ENCODE measurements at places on chromosomes 4 and X.

DNA sequence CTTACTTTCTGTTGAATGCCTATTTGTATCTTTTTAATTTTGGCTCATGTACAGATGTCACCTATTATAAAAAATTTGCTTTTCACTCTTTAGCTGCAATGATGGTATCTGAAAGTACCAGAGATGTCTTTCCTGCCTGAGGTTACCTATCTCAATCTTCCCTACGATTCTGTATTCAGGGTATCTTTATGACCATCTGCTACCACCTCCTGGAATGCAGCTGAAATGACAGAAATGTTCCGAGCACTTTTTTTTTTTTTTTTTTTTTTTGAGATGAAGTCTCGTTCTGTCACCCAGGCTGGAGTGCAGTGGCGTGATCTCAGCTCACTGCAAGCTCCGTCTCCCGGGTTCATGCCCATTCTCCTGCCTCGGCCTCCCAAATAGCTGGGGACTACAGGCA is 136.4 kb downstream of the REPS2 start:
- no peak for DNase-seq

DNA sequence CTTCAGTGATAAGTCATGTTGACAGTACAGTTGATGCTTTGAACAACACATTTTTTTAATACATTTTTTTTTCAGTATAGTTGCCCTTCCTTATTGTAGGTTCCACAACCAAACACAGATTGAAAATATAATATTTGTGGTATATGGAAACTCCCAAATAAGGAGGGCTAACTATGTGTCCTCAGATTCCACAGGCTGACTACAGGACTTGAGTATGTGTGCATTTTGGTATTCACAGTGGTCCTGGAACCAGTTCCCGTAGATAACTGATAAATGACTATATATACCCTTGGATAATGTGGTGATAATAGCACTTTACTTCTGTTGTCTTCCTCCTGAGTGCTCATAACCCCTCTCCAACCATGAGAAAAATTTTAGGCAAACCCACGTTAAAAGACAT is 111.6 kb upstream of the NUDT6 start:
- no peak for DNase-seq

DNA sequence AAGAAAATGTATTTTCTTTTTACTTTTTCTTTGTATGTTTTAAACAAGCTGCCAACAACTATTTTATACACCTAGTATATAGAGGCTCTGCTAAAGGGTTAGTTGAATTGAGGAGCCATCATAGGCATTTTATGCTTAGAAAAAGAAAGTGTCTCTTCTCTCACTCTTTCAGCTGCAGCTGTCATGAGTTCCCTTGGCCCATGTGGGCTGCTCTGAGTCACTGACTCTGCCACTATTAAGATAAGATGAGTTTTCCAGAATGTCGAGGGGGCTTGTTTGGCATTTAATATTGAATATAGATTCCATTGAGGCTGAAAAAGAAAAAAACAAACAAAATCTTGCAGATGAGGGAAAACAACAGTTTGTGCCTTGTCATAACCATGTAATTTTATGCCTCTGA is 126.0 kb upstream of the PAQR3 start:
- no peak for DNase-seq

GRCh38 chr4:107017443-107018343 is 18.4 kb downstream of the DKK2 start:
- DNase-seq, result no peak

DNA sequence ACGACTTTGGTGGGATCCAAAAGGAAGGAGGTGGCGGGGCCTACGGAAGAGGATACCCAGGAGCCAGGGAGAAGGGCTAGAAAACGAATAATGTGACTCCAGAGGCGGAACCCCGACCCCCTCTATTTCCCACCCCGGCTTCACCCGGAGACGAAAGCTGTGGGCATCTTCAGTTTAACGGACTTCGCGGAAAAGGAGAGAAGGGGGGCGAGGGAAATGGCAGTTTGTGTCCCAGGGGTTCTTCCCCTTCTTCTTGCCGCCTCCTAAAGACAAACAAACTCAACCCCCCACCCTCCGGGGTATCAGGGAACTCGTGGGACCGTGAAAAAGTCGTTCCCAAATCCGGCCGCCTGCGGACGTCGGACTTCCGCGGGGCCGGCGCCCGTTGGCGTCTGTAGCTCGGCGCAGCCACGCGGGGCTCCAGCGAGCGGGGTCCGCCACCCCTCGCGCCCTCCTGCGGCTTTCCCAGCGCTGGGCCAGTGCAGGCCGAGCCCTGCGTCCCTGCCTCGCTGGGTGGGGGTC is 3.6 kb upstream of the LEF1 start:
- no peak for DNase-seq

DNA sequence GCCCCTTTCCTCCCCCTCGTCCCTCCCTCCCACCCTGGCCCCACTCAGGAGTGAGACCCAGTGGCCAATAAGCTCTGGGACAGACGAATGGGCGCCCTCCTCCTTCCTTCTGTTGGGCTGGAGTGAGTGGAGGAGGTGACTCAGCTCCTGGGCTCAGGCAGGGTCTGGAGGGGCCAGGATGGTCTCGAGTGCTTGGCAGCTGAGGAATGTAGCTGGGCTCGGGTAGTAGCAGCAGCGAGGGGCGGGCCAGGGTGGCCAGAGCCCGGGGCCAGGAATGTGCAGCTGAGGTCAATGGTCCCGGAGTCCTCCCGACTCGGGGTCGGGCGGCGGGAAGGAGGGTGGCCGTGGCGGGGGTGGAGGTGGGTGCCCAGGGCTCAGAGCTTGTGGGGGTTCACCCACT is 15.0 kb downstream of the G6PD start:
- no peak for DNase-seq

DNA sequence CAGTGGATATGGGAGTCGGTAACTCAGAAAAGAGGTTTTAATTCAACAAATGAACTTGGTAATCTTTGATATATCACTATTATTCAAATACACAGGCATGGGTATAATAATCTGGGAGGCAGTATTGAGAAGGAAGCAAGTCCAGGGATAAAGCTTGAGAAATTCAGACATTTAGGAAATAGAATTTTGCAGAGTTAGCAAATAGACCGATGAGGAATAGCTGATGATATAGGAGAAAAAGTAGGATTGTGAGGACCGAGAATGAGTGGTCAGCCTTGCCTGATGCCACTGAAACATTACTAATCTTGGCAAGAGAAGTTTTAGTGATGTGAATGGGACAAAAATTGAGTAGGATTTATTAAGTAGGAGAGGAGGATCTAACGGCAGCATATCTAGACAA is 71.9 kb downstream of the TLL1 start:
- no peak for DNase-seq

DNA sequence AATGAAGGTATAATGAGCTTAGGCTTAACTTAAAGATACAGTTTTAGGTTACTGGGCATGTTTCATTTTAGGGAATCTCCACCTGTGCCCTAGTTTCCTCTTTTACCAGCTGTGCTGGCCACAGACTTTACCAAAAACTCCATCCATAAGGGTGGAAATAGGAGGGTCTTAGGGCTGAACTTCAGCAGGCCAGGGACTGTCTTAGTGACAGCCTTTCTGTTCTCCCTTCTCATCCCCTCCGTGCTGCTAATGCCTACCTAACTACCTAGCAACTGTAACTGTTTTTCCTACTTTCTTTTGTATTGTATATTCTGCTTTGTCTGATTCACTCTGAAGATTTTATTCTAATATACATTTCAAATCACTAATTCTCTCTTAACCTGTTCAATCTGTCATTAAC is 1375.3 kb downstream of the PCDH18 start:
- no peak for DNase-seq

- no peak for DNase-seq
Observed at GRCh38 chr4:48025005-48025404, 8.4 kb downstream of the NIPAL1 start.

DNA sequence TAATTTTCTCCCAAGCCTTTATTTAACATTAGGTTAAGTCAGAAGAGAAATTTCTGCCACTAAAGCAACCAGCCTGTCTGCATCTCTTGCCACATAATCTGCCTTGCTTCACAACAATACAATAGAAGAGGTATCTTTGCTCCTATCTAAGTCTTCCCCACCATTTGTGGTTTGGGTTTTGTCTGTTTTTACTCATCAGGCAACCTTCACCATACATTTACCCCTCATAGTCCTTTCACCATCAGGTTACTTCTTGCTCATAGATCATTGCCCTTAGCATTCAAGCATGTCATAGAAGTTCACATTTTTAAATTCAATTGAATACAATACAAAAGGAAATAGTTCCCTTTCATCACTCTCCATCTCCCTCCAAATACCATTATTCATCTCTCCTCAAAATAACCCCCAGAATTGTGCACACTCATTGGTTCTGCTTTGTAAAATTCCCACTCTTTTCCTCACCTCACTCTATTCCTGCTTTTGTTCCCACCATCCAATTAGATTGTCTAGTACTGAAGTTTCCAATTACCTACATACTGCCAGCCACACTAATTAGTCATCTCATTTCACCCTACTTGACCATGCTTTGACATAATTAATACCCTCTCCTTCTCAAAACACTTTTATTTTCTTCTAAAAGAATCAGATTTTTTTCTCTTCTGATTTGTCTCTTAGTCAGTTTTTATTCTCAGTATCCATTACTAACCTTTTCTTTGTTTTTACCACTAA is 1957.0 kb upstream of the AGA start:
- no peak for DNase-seq

- DNase-seq, result no peak
Observed at GRCh38 chr4:20787940-20788665, 87.8 kb downstream of the PACRGL start.

GRCh38 chr4:69833251-69833650 is 26.7 kb downstream of the SULT1E1 start:
- DNase-seq, result no peak

DNA sequence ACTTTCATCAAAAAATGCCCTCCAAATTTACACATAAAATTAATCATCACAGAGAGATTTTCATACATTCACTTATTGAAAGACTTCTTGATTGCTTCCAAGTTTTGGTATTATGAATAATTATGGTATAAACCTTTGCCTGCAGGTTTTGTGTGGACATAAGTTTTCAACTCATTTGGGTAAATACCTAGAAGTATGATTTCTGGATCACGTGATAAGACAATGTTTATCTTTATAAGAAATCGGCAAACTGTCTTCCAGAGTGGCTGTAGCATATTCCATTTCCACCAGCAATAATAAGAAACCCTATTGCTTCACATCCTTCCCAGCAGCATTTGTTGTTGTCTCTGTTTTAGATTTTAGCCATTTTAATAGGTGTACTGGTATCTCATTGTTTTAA is 1507.0 kb upstream of the IGFBP7 start:
- no peak for DNase-seq

DNA sequence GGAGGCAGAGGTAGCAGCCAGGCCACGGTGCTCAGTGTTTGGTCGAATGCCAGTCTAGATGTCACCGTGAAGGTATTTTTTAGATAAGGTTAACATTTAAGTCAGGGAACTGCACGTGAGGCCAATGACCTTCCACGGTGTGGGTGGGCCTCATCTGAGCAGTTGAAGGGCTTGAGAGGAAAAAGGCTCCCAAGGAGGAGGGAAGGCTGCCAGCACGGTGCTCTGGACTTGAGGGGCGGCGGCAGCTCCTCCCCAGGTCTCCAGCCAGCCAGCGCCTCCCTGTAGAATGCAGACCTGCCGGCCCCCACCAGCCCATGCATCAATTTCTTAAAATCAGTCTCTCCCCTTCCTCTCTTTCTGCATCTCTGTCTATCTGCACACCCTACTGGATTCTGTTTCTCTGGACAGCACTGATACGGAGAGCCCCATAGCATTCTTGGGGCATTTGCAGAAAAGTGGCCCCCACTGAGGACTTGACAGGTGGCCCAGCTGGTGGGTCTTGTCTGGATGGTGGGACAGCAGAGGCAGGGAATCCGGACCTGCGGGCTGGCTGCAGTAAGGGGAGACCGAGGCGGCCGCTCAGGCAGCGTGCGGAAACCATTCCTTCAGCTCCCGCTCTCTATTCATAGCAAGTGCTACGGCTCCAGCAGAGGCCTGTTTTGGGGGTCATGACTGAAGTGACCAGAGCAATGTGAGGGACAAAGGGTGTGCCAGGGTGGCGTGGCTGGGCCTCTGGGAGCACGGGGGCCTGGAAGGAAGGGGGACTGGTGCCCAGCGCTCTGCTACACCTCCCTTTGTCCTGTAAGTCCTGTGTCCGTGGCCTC is 7.9 kb upstream of the RGS12 start:
- DNase-seq, result no peak

GRCh38 chr4:95761426-95761825 is 78.5 kb upstream of the PDHA2 start:
- DNase-seq, result no peak

DNA sequence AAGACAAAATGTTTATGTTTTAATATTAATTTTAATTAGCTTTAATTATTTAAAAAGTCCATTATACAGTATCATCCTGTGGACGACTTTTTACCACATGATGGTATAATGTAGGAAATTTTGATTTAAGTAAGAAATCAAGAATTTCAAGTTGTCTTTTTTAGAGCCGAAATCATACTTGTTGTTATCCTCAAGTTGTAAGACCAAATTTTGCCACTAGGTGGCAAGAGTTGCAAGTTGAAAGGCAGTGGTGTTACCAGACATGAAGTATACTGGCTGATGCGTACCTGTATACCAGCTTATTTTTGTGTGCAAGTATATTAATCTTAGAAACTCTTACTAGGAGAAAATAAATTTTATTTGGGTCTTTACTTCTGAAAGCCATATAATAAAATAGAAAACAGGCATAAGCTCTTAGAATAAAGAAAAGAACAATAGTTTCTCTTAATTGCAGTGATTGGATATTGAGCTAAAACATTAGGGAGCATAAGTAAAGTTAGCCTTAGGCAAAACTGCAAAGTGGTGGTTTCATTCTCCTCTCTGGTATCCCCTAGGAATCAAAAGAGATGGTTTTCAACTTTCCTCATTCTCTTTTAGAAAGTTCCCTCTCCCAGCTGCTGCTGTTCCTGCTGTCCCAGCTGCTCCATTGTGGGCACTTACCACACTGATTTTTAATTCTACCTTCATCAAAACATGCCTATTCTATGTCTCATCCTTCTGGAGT is 118.0 kb upstream of the WDFY3 start:
- DNase-seq, result no peak

GRCh38 chr4:38017609-38018008 is 57.4 kb downstream of the PTTG2 start:
- DNase-seq, result no peak

- DNase-seq, result no peak
Observed at GRCh38 chrX:68938244-68939004, 109.6 kb downstream of the EFNB1 start.

- DNase-seq, result peak; percentile 32
Observed at GRCh38 chr4:108029016-108029720, 39.5 kb downstream of the HADH start.

DNA sequence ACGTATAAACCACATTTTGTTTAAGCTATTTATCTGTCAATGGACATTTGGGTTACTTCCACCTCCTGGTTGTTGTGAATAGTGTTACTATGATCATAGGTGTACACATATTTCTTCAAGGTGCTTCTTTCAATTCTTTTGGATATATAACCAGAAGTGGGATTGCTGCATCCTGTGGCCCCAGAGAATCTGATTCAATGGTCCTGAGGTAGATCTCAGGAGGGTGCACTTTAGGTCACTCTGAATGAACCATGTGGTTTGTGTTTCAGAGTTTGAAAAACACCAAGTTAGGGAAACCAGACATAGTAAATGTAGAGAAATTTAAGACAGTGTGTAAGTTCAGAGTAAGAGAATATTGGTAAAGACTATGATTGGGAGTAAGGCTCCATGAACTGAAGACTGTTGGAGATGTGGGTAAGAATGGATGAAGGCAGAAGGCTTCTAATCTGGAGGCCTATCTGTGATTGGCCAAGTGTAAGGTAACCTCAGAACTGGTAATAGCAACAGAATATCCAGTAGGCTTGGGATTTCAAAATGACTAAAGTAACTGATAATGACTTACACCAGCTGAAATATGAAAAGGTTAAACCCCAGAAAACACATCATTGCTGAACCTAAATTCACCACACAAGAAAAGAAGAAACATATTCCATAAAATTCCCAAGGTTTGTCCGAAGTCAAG is 236.9 kb downstream of the CAMK2D start:
- DNase-seq, result no peak

All from stimulated activated CD8-positive, alpha-beta memory T cell treated with anti-CD3 and anti-CD28 coated beads, Interleukin-15, amount 100 ng/mL, for 4 hours (primary cell).